CD4-positive, alpha-beta T cell treated with Interleukin-15 for 4 hours (primary cell): ENCODE measurements at places on chromosomes 3 and 15.

DNA sequence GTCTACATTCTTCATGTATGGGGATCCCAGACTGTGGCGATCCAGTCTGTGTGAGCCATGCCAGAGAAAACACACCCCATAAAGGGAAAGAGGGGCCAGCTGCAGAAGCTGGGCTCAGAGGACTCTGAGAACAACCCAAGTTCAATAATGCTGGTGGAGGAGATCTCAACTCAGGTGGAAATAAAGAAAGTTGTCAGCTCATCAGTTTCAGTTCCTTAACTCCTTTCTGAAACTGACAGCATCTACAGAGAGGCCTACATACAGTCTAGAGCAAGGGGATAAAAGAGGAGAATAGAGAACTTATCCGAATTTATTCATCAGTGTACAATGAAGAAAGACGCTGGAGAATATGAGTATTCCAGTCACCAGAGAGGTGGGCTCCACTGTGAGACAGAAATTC, 77.0 kb downstream of the NTRK3 start:
- no peak for DNase-seq

GRCh38 chr3:98730338-98730737, 32.8 kb upstream of the ST3GAL6 start:
- DNase-seq = no peak

DNA sequence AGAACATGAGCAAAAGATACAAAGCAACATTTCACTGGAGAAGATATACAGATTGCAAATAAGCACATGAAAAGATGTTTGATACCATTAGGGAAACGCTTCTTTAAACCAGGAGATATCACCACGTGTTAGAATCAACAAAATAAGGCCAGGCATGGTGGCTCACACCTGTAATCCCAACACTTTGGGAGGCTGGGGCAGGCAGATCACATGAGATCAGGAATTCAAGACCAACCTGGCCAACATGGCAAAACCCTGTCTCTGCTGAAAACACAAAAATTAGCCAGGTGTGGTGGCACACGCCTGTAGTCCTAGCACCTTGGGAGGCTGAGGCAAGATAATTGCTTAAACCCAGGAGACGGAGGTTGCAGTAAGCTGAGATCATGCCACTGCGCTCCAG, 20.5 kb upstream of the MUC20 start:
- DNase-seq = no peak

DNA sequence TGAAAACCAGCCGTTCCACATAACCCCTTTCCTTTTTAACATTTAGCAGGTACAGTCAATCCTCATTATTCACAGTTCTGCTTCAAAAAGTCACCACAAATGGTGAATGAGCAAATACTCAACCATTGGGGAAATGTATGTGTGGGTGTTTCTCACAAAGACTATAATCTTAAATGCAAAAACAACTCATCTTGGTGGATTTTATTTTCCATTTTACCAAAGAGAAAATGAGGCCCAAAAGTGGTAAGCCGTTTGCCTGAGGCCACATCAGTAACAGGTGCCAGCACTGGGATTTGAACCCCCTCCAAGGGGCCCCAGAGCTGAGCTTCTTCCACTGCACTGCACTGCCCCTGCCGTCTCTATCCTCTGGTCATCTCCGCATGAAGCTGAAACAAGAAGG, 208.8 kb downstream of the OSBPL10 start:
- no peak for DNase-seq

GRCh38 chr3:73954506-73954905, 329.8 kb upstream of the PDZRN3 start:
- no peak for DNase-seq

DNA sequence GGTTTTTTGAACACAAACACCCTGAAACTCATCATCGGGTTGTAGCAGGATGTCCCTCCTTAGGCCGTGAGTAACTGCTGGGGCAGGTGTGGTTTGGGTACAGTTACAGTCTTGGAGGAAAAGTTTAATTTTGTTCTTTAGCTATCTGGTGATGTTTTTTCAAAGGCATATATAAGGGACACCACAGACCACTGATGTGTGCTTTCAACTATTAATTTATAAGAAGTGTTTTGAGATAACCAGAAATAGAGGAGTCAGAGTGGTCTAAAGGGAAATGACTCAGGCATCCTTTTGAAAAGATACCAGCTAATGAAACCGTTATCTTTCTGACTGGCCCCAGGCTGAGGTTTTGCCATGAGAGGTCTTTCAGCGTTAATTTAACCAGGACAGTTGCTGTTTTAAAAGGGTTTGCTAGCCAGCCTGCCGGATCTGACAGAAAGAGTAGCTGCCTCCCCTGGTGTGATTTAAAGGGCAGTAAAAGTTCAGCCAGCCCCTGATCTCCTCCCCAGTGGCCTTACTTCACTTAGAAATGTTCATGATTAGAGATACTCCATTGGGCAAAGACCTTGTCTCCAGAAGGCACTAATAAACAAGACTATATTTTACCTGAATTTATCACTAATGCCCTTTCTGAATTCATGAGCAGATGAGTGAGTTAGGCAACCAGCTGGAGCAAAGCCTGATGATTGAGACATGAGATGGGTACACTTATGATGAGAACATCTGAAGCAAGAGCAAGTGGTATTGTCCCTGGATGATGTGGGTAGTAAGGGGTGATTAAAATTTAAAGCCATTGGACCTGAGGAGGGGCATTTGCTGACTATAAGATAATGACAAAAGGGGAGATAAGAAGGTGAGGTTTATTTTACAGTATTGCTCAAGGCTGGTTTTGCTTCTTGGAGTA, 482.5 kb upstream of the TBL1XR1 start:
- DNase-seq = peak; percentile 67

- no peak for DNase-seq
Measured at GRCh38 chr3:60932643-60933042, 318.6 kb downstream of the FHIT start.
